Esophagus squamous epithelium (tissue), 5 donors: ENCODE measurements at places on chromosomes 12 and 14.
A peak's percentile ranks its signal among the peaks of the same experiment; 100 is the strongest.

DNA sequence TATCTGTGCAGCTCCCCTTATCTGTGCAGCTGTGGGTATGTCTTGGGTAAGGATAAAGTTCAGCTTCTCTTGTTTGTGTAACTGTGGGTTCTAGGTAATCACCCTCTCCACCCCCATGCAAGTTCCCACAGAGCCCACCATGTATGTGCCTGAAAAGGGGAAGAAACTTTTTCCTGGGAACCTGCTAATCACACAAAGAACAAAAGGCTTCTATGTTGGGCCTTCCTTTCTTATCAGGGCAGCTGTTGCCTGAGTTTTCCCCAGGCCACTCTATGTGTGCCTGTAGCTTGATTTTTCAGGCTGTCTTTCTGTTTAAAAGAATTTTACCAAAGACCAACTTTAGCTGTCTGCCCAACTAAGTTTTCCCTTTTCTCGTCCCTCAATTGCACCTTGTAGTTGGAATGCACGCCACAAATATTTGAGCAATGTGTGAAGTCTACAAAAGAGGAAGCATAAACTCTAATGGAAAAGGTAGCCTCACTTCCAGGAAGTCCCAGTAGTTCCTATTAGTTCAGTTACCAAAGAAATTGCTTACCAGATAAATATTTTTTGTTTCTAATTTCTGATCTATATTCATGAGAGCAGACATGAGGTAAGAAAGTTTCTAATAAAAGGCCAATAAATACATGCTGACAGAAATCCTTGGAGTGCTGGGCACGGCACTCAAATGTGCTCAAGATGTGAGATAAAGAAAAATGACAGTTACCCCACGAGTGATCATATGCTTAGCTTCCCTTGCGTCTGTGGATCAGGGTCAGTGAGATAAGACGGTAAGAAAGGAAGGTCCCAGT, 2.7 kb upstream of the GALC start:
- DNase-seq, result no peak

- DNase-seq, result peak; percentile 17
These were observed 18.8 kb downstream of the SOCS2 start for GRCh38 chr12:93591137-93591868.

DNA sequence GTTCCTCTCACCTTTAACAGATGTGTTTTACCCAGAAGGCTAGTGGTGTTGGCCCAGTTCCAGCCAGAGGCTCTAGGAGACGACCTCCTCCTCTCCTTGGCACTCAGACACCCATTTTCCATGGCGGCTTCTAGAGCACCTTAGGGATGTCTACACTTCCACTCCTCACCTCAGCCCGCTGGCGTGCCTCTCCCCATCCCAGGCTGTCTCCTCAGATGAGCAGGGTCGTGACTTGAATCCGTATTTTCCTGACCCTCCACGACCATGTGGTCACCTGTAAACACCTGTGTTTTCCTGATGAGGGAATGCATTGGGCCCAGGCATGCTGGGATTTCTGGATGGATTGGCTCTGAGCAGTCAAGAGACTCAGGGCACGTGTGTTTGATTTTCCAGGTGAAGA, 21.8 kb upstream of the RIN3 start:
- DNase-seq, result no peak

- no peak for DNase-seq
These were observed 204.0 kb upstream of the PRKD1 start for GRCh38 chr14:30131581-30132097.

GRCh38 chr14:66482873-66483272, 3.3 kb upstream of the CCDC196 start:
- DNase-seq, result no peak
